Bladder microvascular endothelial cell (primary cell): ENCODE measurements at places on chromosomes 16 and 17. TPM values are rescaled to one million over a fixed set of nuclear protein-coding genes. Genes with fewer than 3 reads are reported as not detected.

SPNS3 gene
- 0.49 and 1.1 TPM in 2 replicates for total RNA-seq

KRT27 gene
- total RNA-seq = not detected in 2 replicates

ENPP7 gene
- not detected in 2 replicates for total RNA-seq

KRTAP16-1 gene
- not detected in 2 replicates for total RNA-seq
